ENCODE measurements at places on chromosomes 12 and 14.
A peak's percentile ranks its signal among the peaks of the same experiment; 100 is the strongest.

GRCh38 chr12:45469902-45470301, 254.0 kb downstream of the ANO6 start:
- DNase-seq: no peak

DNA sequence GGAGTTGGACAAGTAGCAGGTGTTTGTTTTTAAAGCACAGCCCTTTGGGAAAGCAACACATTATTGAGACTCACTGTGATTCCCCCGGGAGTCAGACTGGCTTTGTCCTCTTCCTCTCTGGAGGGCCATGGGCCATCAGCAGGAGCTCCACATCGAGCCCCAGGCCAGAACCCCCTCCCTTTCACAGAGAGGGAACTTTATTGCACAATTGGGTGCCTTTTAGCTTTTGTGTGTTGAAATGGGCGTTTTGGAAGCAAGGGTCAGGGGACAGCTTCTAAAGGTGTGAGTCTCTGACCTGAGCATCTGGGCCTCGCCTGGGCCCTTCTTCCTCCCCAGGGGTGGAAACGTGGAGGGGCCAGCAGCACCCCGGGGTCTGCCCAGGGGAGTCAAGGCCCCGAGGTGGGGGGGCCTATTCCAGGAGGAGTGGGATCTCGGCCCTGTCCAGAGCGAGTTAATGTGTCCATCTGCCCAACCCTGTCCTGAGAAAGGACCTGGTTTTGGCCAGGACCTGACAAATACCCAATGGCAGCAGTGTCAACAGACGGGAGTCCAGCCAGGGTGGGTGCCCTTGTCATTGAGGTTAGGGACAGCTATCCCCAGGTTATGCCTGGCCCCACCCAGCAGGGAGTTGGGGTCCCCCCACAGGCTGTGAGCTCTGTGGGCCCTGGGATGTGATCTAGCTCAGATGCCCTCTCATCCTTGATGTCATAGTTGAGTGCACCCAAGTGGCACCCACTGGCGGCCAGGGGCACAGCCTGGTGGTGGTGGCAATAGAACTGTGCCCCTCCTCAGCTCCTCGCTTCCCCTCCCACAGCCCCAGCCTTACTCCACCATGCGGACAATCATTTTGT, 37.1 kb downstream of the SLC8B1 start:
- no peak for DNase-seq

DNA sequence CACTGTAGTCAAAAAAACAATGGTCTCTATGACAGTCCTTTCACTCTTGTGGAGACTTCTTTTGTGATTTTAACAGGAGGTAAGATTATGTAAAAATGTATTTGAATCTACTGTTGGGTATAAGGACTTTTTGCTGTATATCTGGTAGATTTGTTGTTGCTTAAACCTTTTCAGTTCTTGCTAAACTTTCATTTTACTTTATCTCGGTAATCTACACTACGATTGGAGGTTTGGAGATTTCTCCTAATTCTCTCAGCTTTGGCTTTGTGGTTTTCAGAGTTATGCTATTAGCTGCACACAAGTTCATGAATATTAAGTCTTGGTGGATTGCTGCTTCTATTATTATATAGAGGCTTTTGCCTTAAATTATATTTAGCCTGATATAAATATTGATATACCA, 116.6 kb upstream of the HIF1A start:
- DNase-seq: no peak

GRCh38 chr12:109910969-109911348, 10.9 kb downstream of the TCHP start:
- DNase-seq: no peak

DNA sequence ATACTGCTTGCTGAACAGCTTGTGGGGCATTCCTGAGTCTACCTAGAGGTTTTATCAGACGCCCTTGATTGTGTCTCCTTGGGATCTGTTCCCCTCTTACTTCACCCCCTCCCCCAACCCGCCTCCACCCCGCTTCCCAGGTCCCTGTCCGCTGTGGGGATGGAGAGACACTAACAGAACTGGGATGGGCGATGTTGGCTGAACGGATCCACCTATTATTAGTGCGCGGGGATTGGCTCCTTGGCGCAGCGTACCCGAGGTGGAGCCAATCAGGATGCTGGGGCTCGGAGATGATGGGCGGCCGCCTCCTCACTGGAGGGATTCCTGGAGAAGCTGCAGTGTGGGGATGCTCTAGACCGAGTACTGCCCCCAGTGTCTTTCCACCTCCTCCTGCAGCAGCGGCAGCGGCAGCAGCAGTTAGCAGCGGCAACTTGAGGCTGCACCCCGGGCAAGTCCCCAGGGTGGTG, at the start of gene SYT1:
SYT1 (plus strand) TSS at position 372 of the 467 bp plus-strand sequence.
- peak; percentile 30 for DNase-seq

DNA sequence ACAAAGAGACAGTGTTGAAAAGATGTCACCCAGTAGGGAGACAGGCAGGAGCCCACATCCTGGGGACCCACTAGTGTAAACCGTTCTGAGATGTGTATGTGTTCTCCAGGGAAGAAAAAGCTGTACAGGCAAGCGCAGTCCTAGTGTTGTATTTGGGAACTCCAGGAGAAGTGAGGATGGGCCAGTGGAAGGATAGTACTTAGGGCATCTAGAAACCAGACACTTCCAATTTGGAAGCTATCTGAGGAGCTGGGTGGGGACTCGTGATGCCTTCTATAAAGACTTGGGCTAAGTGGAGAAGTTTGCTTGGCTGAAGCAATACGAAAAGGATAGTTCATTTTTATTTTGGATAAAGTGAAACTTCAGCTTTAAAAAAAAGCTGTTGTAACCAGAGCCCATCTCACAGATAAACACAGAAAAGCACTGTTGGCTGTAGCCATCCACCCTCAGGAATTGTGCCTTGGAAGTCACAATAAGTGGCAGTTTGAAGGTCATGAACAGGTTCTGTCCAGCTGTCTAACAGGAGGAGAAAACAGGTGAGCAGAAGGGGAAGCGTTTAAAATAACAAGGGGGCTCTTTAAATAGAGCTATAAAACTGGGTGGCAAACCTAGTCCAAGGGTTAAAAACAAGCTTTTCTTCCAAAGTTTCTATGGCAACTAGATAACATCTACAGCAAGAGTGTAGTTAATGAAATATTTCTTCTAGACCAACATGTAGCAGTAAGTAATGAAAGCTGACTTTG, 108.0 kb upstream of the ARHGAP5 start:
- no peak for DNase-seq

GRCh38 chr14:95941897-95942296, 65.3 kb downstream of the TUNAR start:
- no peak for DNase-seq

- no peak for DNase-seq
Observed at GRCh38 chr12:132131952-132132351, 12.2 kb downstream of the DDX51 start.

DNA sequence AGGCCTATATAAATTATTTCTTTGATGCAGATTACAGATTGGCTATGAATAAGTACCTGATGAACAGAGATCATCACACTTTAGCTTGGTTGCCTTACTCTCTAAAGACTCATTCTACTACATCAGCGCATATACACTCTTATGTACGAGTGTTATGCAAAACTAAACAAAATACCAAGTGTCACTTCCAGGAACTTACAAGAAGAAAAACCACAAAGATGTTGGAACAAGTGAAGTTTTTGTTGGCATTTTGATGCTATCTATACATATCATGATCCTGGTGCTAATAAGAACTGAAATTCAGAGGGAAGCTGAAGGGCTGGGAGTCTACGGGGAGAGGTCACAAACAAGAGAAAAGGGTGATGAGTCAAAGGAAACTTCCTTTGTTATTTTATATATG, 47.9 kb upstream of the CERS5 start:
- no peak for DNase-seq

DNA sequence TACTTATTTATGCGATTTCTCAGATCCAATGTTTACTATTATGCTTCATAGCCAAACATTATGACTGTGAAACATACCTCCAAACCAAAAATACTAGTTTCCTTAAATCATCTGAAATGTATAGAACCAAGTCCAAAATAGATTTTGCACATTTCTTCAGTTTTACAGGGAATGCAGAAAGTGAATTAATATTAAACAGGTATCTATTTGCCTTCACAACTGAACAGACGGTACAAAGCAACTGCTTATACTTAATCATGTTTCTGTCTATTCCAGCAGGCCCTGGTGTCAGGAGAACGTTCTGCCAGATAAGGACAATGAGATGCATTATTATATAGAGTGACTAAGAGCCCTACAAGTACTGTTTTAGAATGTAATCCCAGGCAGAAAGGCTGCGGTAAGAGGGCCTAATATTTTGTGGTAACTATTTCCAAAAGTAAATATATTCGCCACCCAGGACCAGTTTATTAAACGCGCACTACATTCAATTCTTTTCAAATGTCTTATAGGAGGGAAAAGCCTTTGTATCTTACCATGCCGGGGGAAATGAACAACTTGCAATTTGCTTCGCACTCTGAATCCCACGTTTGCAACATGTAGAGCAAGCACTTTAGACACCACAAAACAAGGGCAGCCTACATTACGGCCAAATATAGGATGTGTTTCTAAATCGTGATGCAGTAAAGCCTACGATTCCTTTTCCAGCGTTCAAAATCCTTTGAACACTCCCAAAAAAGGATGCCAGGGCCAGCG, 1.5 kb downstream of the CORO1C start:
- peak; percentile 75 for DNase-seq

DNA sequence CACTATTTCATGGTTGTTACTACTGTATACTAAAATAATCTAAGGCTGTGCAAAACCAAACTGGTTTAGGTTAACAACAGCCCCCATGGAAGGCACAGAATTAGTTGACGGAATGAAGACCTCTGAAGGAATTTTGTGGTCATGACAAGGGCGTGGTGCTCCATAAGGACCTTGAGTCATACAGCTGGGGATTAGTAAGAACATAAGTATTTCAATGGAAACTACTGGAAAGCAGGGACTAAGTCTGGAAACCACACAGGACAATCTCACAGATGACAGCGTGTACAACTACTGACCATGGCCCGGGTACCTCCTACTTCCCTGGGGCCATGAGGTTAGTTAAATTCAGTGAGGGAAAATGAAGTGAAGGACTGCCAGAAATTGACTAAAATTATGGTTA, 98.5 kb upstream of the PLEKHA5 start:
- no peak for DNase-seq

DNA sequence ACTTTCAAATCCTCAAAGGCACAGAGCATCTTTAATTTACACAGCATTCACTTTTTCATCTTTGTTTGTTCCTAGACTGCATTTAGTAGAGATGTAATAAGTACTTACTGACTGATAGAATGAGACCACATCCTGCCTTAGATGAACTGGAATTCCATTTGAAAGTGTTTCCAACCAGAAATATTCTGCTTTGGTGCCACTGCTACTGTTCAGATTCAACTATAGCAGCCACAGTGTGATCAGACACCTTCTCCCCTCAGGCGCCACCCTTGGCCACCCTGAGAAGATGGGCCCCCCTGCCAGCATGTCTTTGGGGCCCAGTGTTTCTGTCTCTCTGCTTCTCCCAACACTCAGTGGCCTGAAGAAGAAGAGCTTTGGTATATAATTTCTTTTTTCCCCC, 449.1 kb downstream of the RAD51B start:
- DNase-seq: no peak

- no peak for DNase-seq
Observed at GRCh38 chr12:78359520-78359919, 505.1 kb upstream of the SYT1 start.

GRCh38 chr12:20211981-20212421, 156.3 kb upstream of the PDE3A start:
- no peak for DNase-seq

GRCh38 chr12:51829641-51830040, 18.9 kb downstream of the FIGNL2 start:
- no peak for DNase-seq

- peak; percentile 25 for DNase-seq
Observed at GRCh38 chr14:25411781-25412757, 362.1 kb upstream of the STXBP6 start.

DNA sequence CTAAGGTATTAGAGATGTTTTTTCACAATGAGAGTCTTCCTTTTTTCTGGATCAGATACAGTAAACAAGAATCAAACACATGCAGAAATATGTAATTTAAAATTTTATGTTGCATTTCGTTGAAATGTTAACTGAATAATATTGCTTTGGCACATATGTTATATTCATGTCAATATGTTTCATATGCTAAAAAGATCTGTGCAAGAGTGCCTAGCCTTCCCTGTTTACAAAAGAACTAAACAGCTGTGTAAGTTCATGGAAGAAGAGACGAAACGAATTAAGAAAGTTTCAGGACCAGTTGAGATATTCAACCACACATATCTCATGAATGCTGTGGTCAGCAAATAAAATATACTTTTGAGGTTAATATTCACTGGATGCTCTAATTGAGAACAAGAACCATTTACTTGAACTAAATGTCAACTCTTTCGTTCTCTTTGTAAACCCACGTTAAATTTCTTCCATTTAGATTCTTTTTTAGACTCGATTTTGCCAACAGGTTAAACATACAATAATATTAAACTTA, 289.5 kb downstream of the FOXG1 start:
- no peak for DNase-seq

DNA sequence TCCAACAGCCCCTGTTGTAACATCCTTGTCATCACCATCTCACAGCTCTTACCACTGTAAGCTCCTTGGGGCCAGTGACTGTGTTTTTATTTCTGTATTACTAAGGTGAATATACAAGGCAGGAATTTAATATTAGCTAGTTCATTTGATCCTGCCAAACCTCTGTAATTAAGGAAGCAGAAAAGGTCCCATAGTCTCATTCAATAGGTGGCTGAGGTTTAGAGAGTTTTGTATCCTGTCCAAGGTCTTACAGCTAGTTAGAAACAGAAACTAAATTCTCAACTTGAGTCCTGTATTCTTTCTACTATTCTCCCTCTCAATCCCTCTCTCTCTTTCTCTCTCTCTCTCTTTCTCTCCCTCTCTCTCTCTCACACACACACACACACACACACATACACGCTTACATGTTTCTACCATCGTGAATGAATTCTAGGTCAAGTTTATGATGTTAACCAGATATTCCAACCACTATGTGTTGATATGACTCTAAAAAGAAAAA, 543 bp upstream of the GLIPR1 start:
- no peak for DNase-seq

DNA sequence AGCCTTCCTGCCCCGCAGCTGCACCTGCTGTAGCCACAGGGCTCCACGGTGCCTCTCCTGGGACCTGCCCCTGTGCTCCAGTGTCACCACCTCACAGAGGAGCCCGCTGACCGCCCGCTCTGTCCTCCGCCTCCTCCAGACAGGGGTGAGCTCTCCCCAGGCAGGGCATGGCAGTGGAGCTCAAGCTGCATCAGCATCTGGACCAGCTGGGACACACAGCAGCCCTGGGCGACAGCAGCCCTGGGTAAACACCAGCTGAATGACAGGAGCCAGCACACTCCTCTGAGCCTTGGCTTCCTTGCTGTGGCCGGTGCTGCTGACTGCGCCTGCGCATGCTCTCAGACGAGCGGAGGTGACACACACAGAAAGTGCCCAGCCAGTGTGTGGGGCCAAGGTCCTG, 22.0 kb downstream of the CHGA start:
- DNase-seq: no peak

- no peak for DNase-seq
Observed at GRCh38 chr14:77580477-77580876, 36.0 kb downstream of the SPTLC2 start.

DNA sequence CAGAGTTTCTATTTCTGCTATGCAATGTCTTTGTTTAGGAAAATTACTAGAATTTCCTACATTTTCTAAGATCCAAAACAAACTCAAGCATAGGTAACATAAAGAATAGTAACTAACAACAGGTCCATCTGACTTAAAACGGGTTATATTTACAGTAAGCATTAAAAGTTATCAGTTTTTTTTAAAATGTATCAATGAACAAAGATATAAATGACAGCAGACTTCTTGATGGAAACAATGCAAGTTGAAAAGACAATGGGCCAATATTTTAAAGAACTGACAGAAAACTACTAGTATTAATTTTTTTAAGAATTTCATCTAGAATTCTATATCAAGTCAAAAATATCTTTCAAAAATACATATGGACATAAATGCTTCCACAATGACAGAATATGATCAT, 367.1 kb upstream of the MGAT4C start:
- DNase-seq: no peak
